ENCODE measurements at places on chromosomes 5 and 9.

DNA sequence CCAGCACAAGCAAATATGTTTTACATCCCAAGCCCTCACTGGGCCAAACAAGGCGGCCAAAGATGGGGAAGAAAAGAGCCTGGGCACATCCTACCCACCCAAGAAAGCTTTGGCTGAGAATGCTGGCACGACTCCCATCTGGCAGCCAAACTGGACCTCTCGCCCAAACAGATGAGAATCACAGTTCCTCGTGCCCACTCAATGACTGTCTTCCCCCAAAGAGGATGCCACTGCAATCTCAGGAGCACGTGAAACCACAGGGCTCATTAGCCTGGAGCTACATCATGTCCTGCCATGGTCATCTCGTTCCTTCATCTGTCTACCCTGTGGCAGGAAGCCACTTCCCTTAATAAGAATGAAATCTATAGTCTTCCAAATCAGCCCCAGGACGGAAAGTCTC, 536.8 kb downstream of the BNC2 start:
- DNase-seq: no peak

DNA sequence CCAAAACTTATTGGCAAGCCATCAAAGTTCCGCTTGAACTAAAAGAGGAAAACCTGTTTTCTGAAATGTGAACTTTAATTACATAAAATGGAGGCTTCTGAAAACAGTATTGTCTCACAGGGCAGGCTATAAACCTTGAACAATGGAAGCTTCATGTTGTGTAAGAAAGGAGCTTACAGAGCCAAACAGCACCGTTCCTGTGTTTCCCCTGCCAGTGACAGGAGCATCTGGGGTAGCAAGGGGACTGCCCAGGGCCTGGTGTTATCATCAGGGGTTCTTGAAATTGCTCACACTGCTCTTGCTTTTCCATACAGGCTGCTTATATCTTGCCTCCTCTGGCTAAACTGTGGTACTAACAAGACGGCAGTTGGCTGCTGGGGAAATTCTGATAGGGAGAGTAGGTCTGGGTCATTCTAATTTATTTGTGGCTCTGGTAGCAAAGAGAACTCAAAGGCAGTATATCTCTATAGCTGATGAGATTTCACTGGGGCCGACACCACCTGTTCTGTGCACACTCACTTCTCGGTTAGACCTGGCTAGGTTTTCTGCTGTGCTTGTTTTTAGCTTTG, 40.4 kb downstream of the BASP1 start:
- DNase-seq: no peak

- DNase-seq: no peak
Measured at GRCh38 chr5:176355400-176356178, 6.0 kb downstream of the KIAA1191 start.

DNA sequence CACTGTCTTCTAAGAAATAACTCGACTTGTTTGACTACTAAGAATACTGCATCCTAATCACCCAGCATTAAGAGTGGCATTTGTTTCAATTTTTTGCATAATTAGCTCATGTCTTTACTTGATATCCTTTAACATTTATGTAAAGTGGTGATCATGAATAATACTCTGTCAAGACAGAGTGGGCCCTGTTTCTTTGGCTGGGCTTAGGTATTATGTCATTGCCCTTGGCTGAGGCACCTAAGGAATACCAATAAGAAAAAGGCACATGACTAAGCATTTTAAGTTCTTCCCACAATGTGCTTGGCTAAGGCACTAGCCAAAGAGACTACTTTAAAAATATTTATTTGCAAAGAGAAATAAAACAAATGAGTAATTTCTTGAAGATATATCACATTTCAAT, 308.1 kb downstream of the CTNND2 start:
- no peak for DNase-seq

- no peak for DNase-seq
Measured at GRCh38 chr5:82628364-82628910, 350.3 kb upstream of the RPS23 start.

DNA sequence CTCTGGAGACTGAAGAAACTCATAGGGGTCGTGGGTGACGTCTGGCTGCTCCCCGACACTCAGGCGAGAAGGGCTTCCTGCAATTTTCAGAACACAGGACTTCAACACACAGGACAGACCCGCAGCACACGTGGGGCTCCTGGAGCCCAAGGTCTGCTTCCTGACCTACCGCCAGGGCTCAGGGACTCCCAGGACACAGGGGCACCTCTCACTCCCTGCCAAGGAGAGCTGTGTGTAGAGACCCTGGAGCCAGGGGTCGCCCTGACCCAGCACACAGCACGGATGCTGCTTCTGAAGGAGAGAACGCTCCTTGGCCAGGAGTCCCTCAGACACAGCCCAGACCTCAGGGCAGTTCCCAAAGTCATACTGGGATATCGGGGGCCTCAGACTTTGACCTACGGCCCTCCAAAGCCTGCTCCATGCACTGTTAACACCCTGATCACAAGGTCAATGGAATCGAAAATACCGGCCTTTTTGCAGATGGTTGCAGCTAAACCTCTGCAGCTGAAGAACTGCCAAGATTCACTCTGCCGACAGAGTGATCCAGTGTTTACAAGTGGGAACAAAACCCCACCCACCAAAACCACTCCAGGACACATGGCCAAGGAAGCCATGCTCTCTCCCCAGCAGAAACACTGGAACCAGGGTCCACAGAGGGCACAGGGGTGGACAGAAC, 13.8 kb upstream of the ZDHHC11 start:
- no peak for DNase-seq

DNA sequence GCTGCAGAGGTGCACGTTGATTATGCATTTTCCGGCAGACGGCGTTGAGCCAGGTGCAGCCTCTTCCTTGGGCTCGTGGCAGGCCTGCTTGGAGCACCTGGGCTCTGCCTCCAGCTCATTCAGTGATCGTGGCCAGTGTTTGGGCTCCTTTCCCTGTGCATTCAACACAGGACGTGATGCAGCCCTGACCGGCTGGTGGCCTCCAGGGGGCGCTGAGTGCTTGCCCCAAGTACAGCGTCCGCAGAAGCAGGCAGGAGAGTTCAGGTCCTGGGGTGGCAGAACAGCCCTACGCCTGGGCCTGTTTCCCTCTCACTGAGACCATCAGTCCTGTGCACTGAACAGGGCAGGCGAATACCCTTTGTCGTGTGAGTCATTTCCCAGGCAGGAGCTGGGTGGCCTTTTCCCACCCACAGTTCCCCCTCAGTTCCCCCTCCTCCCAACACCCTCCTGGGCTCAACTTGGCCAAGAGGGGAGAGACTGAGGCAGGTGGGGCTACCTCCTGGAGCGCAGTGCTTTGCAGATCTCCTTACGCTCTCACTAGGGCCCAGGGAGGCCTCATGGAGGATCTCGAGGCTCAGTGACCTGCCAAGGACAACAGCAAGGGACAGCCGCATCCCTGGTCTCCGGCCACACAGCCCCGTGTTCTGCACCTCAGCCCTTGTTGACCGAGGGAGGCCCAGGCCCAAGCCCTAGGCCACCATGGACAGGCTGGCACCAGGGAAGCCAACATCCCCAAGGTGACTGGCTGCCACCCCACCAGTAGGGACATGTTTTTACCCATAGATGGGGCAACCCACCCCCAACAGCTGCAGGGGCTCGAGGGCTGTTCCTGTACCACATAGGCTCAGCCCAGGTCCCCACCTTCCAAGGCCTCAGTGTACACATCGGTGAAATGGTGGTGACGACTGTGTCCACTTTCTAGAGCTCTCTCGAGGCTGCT, 52.9 kb downstream of the LRSAM1 start:
- DNase-seq: peak; percentile 76

- DNase-seq: no peak
Measured at GRCh38 chr5:125236981-125237380, 490.5 kb upstream of the ZNF608 start.
